ENCODE measurements at places on chromosomes 2 and 18. TPM values are rescaled to one million over a fixed set of nuclear protein-coding genes. Genes with fewer than 3 reads are reported as not detected.

GRCh38 chr2:228762565-228762964, 508.5 kb downstream of the PID1 start:
- no peak for DNase-seq

GRCh38 chr2:203722411-203722810, 16.0 kb downstream of the CD28 start:
- no peak for DNase-seq

Gene FEV
- polyA plus RNA-seq: 0.58 TPM

DNA sequence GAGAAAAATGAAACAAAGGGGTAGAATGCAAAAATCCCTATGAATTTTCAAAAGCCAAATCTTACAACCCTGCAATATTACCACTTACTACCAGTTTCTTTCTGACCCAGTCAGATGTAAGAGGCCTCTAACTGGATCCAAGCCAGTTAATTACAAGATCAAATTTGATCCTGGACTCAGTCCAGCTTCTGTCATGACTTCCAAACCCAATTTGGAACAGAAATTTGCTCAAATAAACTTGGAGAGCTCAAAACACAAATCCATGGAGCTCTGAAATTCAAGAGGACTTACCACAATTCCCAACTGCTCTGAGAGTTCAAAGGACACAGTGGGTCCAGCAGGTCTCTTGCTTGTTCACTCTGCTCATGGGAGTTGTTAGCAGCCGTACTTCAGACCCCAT, 1271.7 kb upstream of the SLC39A10 start:
- no peak for DNase-seq

DNA sequence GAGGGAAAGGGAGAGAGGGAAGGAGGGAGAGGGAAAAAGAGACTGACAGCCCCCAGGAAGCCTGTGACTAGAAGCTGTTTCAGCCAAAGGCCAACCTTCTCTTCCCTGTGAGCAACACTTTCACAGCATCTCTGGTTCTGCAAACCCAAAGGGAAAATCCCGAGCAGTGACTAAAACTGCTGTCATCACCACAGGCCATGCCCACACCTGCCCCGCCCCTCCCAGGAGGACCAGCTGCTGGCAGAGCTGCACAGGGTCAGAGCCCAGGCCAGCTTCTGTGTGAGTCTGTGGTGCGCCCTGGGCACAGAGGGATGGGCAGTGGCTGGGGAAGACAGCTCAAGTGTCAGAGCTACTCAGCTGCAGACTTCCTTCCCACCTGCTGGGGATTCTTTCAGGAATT, 64.9 kb upstream of the OTOS start:
- DNase-seq: no peak

DNA sequence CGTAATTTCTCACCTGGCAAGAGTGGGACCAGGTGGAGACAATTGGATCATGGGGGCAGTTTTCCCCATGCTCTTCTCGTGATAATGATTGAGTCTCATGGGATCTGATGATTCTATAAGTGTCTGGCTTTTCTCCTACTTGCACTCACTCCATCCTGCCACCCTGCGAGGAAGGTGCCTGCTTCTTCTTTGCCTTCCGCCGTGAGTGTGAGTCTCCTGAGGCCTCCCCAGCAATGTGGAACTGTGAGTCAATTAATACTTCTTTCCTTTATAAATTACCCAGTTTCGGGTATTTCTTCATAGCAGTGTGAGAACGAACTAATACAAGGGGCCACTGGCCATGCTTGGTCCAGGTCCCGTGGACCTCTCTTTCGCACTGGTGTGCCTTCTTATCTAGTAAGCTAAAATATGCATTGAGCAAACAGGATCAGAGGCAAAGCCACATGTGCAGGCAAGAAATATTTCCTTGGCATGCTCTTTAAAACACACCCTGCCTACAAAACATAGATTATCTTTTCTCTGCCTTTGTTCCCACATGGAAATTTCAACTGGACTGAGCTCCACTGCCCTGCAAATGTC, 821.1 kb downstream of the TRIB2 start:
- DNase-seq: no peak

DNA sequence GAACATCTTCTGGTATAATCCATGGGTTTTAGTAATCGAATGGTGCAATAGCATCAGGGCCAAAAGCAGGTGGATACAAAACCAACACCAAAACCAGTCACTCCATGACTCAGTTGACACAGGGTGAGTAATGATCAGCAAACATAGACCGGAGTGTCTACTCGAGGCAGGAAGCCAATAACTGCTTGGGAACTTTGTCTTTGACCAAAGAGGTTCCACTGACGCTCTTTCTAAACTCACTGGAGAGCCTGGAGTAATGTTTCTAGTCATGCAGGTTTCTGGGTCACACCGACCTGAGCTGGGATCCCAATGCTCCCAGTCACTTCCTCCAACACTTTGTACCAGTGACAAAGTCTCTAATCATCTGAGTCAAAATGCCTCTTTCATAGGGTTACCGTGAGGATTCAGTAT, 30.9 kb downstream of the MREG start:
- peak; percentile 69 for DNase-seq

DNA sequence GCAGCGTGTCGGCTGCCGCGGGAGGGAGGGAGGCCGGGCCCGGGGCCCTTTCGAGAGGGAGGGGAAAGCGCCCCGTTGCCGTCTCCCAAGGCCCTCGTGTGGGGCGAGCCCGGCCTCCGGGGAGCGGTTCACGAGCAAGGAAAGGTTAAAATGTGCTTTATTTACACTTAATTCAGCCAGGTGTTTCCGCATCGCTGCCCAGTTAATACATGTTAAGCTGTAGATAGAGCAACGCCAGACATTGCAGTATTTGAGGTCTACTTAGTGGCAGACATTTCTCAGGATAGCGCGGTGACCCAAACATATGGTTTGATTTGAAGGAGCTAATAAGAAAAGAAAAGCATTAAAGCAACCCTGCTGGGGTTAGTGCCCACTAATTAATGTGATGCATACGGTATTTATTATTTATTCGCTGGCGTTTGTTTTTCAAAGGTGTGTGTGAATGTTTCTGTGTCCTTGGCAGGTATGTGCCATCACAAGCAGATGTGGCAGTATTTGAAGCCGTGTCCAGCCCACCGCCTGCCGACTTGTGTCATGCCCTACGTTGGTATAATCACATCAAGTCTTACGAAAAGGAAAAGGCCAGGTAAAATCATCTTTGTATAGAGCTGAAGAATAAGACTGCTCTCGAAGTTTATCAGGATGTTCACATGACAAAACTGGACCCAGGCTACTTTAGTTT, 571 bp downstream of the EEF1B2 start:
- peak; percentile 75 for DNase-seq

- peak; percentile 87 for DNase-seq
Observed at GRCh38 chr18:51614033-51614432, 416.6 kb upstream of the MEX3C start.

Gene TLX2
- not detected for polyA plus RNA-seq

DNA sequence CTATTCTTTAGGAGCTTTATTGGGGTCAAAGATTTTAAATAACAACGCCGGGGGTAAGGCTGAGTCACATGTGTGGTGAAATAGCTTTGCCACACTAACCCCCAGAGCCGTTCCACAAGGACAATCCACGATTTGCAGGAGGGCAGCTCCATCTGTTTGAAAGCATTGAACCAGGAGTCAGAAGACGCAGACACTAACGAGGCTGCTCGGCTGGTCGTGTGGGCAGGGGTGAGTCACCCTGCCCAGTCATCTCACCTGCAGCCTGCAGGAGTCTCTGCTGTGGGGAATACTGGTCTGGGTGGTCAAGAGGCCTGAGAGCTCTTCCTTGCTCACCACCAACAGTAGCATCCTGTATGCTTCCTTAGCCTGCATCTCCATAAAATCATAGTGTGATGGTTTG, 149.2 kb upstream of the NCK2 start:
- DNase-seq: peak; percentile 47

Gene MSTN
- not detected for polyA plus RNA-seq

GRCh38 chr2:69469375-69469774, 32.1 kb upstream of the NFU1 start:
- DNase-seq: no peak

Gene SLC23A3
- 0.80 TPM for polyA plus RNA-seq

Gene AOX1
- 4.7 TPM for polyA plus RNA-seq

GRCh38 chr2:51722311-51722710, 690.4 kb upstream of the NRXN1 start:
- no peak for DNase-seq

- no peak for DNase-seq
Observed at GRCh38 chr2:113692698-113693428, 63.6 kb downstream of the SLC35F5 start.

GRCh38 chr2:69741229-69741574, 732 bp upstream of the ANXA4 start:
- peak; percentile 78 for DNase-seq

Gene TDRD15
- polyA plus RNA-seq: not detected

DNA sequence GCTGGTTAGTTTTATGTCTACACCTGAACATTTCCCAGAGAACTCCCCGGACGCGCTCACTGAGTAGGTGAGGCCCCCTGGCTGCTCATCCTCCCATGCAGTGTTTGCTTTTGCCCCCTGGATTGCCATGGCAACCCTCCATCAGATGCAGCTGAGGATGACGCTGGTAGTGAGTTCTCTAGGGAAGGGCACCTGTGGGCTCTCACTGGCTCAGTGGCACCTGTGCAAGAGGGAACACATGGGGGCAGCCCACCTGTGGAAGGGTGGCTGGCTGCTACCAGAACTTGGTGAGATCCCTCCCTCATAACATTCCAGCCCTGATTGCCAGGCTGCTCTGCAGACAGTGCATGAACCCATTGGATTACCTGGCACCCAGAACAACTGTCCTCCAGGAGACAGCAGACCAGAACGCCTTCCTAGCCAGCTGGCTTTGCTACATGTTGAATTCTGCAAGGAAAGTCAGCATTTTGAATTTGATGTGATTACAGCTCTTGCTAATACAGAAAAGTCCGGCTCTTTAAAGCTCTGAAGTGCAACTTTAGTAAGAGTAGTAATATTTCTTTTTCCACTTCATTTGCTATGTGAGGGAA, 21.7 kb downstream of the COA5 start:
- no peak for DNase-seq

Gene CNTNAP5
- 0.28 TPM for polyA plus RNA-seq

Gene CELF4
- 2.9 TPM for polyA plus RNA-seq

GRCh38 chr2:101792208-101792607, 94.7 kb downstream of the MAP4K4 start:
- no peak for DNase-seq

Gene ALLC
- polyA plus RNA-seq: not detected

- peak; percentile 15 for DNase-seq
Observed at GRCh38 chr2:225272173-225272572, 127.3 kb upstream of the NYAP2 start.

GRCh38 chr18:54100920-54101470, 123.5 kb downstream of the MBD2 start:
- no peak for DNase-seq

Gene CYP26B1
- polyA plus RNA-seq: 2.3 TPM

DNA sequence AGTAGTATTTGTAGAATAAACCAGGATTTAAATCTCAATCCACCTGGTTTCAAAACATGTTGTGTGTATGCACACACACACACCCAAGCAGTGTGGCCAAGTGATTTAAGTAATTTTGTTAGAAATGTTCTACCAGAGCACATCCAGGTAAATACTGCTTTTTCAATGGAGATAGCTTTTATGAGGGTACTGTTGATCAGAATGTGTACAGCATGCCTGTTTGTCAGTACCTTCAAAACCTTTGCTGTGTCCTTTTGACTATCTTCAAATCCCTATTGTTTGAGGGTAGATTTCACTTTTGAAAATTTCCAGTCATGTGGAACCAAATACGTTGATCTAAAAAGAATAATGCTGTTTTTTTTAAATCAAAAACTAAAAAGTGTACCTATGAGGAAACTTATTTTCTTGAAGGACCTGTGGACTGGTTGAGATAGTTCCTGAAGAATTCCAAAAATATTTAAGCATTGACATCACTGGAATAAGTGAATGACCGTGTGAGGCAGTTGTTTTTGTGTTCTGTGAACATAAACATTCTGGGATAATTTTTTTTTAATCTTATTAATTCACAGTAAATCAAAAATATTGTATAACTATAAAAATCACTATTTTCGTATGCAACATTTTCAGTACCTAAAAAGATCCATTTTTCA, 70.9 kb downstream of the PTRHD1 start:
- no peak for DNase-seq

DNA sequence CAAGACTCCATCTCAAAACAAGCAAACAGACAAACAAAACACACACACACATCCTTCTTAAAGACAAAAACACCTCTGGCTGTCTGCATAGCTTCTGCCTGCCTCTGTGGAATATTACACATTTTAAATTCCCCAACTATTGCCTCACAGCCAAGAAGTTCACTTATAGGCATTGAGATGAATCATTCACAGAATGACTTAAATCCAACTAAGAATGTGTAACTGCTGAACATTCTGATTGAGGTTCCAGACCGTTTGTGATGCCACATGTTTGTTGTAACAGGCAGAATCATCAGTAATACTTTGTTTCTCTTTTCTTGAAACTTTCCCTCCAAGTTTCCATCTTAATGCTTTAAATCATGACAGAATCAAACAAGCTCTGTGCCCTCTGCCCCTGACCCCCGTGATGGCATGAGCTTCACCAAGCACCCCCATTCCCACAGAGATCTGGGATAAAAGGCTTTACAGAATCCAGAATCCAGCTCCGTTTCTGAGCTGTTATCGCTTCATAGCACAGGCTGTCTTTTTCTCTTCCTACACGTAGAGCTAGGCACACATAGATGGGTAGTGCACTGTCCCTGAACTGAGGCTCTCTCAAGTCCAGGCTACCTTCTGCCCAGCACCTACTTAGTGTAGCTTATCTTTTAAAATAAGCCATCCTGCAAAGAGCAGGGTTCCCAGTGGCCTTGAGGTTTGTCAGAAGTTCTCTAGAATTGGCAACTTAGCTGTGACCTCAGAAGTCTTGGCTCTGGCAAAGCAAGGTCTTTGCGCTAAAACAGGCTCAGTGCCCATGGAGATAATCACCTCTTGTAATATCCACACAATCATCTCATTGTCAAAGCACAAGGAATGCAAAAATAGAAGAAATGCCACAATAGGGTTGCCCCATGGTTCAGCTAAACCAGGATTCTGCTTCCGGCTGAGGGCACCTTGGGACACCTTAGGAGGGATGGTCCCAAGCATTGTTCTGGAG, 32.9 kb downstream of the EPAS1 start:
- DNase-seq: peak; percentile 67

DNA sequence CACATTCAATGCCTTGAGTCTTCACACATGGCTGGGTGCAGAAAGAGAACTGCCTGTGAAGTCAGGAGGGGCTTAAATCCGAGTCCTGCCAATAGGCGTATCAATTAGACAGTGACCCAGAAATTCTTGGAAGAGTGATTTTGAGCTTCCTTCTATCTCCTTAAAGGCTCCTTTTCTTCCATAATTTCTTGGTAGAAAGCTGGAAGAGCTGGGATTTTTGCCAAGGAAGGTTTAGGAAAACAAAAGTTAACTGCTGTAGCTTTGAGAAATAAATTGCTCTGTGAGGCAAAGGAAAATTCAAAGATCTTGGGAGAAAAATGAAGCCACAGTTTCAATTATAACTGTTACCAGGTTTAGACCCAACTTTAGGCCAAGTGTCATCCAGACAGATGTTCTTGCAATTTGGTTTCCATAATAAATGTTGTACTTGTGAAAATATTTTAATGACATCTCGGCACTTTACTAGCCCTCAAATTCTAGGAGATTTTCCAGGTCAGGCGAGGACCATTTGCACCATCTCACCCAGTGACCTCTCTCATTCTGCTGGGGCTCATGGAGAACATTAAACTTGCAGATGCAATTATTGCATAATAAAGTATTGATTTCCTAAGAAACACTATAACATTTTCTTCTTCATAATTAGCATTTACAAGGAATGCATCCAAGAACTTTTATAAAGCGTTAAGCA, 329.7 kb upstream of the MEIS1 start:
- no peak for DNase-seq
